Activated CD8-positive, alpha-beta memory T cell treated with anti-CD3 and anti-CD28 coated beads for 1 hour (primary cell): ENCODE measurements at places on chromosomes 16 and 17.

DNA sequence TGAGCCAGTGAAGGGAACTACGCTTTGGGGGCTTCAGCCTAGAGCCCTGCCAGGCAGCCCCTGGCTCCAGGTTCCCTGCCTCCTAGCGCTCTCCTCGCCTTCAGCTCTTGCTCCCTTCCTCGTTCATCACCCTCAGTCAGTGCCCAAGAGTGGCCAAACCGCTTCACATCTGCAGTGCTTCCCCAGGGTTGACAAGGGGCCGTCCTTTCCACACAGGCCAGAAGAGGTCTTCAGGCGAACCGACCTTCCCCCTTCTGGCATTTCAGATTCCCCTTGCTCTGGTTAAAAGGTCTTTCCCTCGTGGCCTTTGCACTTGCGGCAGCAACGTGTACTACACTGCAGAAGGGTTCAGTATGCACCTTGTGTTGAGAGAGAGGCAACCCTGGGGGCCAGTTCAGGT lies 4.1 kb downstream of the RASD1 start:
- no peak for DNase-seq

GRCh38 chr17:78395155-78395554 lies 16.7 kb downstream of the PGS1 start:
- no peak for DNase-seq

GRCh38 chr16:69925311-69925710 lies 25.8 kb upstream of the CLEC18A start:
- no peak for DNase-seq

GRCh38 chr17:67601897-67602296 lies 115.8 kb upstream of the NOL11 start:
- no peak for DNase-seq

DNA sequence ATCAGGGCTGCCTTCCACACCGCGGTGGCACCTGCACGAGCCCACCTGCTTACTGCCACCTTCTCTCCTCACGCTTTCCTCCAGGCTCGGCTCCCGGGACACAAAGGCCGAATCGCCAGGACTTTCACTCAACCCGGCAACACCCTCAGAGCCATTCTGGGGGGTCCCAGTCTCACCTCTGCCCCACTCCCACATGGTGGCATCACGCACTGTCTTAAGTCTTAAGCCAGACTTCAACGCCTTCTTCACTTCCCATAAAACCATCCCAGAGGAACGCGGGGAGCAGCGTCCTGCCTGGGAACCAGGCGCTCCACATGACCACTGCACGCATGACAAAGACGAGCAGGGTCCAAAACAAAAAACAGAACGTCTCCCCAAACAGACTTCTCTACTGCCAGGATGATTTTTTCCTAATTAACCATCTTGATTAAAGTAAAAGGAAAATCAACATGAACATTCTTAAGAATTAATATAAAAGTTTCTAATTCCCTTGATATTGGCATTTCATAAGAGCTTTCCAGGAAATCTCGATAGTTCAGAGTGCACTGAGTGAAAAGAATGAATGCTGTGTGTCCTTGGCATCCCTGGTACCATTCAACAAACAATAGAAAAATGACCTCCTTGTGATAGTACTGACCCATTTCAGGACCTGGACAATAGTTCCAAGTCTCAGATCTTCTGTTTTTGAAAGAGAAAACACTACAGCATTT lies 2.6 kb downstream of the CANT1 start:
- DNase-seq, result no peak

DNA sequence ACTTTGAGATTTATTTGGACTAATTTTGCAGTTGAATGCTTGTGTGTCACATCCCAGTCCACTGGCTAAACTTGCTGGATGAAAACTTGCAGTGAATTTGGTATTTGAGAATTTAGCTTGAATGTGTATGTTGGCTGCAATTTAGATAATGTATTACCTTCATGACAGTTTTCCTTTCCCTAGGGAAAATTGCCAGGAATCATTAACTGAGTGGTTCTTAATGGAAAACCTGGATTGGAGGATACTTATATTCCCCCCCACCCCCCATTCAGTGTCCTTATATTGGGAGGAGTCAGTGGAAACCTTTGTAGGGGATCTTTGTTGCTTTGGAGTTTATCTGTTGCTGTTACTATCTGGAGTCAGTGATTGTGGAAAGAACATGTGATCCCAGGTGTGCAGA lies 67.6 kb downstream of the KPNA2 start:
- DNase-seq, result no peak

GRCh38 chr16:4334724-4335495 lies 16.2 kb downstream of the PAM16 start:
- DNase-seq, result no peak

DNA sequence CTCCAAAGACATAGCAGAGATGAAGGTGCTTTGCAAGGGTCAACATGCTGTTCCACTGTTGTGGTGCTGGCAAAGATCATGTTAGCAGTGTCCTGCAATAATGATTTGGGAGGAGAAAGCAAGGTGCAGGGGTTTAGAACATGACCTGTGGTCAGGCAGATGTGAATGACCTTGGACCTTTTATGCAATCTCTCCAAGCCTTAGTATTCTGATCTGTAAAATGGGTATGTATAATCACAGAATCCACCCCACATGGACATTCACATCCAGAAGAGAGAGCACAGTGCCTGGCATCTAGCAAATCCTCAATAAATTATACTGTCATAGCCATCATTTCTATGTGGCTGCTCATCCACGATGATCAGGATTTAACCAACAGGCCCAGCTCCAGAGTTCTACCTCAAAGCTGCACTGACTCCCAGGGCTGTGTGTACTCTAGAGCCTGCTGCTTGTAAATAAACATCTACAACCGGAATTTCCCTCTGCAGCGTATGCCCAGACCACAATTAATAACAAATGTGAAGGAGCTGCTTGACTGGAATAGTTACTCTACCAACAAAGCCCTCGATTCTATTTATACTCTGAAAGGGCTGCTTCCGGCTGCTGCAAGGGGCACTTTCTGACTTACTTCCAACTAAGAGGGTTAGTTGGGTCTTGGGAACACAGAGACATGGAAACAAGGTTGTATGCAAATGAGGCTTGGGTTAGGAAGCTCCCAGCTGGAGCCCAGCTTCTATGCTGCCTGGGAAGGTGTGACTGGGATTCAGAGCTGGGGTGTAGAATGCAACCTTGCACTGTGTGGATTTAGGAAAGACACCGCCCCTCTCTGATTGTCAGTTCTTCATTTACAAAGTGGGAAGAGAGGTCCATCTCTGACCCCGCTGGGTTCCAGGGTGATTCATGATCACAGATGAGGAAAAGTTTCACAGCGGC lies 265.2 kb downstream of the XYLT1 start:
- no peak for DNase-seq

DNA sequence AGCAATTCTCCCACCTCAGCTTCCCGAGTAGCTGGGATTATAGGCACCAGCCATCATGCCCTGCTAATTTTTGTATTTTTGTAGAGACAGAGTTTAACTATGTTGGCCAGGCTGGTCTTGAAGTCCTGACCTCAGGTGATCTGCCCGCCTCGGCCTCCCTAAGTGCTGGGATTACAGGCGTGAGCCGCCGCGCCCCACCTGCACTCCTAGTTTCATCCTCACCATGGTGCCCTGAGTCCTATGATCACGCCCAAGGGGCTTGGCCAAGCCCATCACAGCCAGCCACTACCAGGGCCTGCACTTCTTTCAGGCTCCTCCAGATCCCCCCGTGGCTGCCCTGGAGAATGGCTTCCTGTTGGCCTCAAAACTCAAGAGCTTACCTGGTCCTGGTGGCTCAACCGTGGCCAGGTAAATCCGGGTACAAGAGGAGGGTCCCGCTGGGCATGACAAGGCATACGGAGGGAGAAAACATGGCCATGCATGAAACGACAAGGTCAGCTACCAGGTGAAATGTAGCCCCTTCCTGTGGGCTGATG lies 20.4 kb upstream of the TFAP4 start:
- DNase-seq, result no peak

DNA sequence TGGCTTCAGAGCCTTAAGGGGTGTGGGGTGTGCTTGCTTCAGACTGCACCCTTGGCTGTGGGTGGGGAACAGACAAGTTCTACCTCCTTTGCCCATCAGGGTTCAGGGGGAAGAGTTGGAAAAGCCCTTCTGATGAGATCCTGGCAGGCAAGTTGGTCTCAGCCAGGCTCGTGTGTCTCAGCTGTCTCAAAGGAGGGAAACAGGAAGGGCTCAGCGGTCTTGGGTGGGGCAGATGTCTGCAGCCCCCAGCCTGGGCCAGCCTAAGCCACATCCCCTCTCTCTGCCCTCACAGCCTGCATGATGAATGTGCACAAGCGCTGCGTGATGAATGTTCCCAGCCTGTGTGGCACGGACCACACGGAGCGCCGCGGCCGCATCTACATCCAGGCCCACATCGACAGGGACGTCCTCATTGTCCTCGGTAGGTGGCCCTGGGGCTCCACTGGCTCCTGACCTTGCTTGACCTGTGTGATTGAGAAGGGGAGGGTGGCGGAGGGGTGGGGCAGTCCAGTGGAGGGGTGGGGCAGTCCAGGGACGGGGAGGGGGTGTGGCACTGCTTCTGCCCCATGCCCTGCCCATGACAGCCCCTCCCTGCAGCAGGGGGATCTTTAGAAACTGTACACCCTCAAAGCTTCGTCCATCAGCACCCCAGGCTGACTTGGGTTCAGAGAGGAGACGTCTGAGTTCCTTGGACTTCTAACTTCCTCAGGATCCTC lies 199.5 kb downstream of the PRKCB start:
- DNase-seq, result peak; percentile 7

DNA sequence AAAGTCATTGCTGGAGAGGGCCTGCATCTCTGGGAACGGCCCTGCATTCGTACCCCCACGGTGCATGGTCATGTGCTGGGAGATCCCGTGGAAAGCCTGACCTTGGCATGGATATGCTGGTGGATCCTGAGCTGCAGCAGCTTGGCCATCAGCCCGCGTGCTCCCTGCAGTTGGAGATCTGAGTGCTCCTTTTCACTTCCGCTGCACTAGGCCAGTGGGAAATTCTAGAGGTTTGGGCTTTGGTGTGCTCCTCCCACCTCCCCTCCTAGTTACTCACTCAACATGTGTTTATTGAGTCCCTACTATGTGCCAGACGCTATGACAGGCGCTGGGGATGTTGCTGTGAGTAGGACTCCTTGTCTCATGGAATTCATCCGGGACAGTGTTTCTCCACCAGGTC lies 91.1 kb downstream of the RGS9 start:
- DNase-seq, result no peak

DNA sequence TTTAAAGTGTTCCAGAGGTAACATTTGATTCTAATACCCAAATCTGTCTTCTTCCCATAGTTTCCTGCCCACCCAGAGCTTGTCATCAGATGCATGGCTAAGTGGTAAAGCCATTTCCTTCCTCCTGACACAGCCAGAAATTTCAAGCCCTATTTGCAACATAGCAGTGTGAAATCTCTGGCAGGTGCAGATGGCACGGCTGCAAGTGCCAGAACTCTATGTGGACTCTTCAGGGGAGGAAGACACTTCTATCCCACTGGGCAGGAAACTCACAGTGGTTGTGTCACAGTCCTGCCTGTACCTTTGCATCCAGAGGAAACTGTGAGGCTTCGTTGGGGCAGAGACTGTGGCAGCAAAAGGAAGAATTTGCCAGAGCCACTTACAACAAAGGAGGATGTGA lies 13.2 kb downstream of the DYNLRB2 start:
- no peak for DNase-seq

DNA sequence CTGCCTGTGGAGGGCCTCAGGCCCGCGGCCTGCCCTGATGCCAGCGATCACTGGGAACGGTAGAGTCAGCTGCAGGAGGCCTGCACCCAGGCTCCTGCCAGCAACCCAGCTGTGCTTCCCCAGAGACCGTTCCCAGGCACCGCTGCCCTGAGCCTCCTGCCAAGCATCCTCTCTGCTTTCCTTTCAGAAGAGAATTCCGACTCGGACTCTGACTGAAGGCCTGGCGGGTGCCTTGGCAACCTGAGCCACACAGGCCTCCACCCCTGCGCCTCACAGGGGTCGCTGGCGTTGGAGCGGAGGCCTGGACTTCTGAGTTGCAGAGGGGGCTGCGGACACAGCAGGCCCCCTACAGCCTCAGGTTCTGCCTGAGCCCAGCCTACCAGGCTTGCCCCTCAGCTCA lies 7.9 kb downstream of the CMTM3 start:
- DNase-seq, result no peak

GRCh38 chr17:17568772-17569195 lies 22.7 kb downstream of the PEMT start:
- no peak for DNase-seq

- DNase-seq, result no peak
Measured at GRCh38 chr16:83859265-83859664, 39.6 kb upstream of the MLYCD start.

DNA sequence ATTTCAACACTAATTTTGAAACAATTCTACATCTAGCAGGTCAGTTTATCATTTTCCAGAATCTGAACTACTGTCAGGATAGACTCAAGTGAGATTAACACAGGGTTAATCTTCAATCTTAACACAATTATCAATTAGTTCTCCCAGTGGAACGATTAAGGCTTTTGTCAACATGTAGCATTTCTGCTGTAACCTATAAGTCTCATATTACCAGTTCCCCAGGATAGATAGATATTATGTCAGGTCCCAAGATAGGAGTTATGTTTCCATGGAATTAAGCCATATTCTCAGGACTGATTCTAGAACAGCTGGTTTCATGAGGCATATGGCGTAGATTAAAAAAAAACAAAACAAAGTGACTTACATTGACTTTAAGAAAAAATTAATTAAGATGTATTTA lies 4.4 kb upstream of the FBF1 start:
- no peak for DNase-seq

- DNase-seq, result no peak
Measured at GRCh38 chr16:69064764-69065313, 40.6 kb upstream of the HAS3 start.

DNA sequence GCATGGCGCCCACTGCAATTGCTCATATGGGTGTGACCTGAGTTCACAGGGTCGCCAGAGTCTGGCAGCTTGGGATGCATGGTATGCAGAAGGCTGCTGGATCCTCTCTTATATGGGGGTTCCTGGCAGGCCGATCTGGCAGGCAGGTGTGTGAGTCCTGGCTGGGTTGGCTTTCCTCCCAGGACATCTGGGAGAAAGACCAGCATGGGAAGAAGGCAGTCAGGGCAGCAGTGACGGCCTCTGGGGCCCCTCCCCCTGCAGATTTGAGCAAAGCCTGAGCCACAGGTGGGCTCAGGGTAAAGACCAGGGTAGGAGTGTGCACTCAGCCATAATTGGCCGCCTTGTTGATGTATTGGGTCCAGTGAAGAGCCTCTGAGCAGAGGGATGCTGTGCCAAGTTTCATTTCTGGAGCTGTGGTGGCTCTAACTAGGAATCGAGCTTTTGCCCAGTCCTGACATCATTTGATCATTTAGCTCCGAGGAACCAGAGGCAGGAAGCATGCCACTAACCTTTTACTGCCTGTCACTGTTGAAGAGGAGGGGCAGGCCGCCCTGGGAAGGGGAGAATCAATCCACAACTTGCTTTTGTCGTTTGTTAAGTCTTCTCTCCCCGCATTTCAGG lies 174.3 kb downstream of the CCDC182 start:
- DNase-seq, result no peak

- DNase-seq, result no peak
Measured at GRCh38 chr17:45906927-45907622, 12.7 kb downstream of the MAPT start.
